Osteoblast (primary cell): ENCODE measurements at places on chromosomes 1 and 21.

- no peak for DNase-seq
Measured at GRCh38 chr1:51203874-51204245, 32.2 kb upstream of the RNF11 start.

DNA sequence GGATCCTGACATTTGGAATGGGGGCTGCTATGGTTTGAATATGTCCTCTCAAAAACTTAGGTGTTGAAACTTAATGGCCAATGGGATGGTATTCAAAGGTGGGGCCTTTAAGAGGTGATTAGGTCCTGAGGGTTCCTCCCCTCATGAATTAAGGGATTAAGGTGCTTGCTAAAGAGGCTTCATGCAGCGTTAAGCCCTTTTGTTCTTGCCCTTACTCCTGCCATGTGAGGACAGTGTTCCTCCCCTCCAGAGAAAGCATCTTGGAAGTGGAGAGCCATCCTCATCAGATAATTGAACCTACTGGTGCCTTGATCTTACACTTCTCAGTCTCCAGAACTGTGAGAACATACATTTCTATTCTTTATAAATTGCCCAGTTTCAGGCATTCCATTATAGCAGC is 146.6 kb downstream of the KCNJ6 start:
- no peak for DNase-seq

- DNase-seq, result no peak
Measured at GRCh38 chr1:53293123-53293522, 34.7 kb downstream of the LRP8 start.

GRCh38 chr1:46137916-46138315 is 5.5 kb upstream of the PIK3R3 start:
- DNase-seq, result peak; percentile 47

DNA sequence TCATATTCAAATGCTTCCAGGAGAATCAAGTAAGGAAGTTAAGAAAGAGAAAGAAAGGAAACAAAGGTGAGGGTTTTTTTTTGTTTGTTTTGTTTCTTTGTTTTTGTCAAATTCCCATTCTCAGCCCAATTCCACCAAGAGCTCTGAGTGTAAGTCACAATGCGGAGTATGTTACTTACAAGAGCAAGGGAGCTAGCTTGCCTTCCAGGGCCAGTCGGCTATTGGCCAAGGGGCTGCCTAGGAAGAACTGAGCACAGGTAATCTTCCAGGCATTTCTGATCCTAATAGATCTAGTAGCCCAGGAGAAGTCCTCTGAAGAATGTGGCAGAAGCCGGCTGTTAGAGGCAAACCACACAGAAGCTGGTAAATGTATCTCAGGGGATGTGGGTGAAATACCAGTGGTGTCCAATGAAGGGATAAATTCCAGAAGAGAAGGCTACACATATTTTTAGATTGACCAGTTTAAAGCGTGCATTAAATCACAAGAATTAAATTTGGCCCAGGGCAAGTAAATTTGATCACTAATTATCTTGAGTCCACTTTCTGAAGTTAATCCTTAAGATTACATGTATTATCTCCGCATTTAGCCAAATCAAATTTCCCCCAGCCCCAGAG is 239.6 kb upstream of the ADAMTS5 start:
- no peak for DNase-seq

GRCh38 chr1:9787702-9788101 is 36.1 kb downstream of the CLSTN1 start:
- no peak for DNase-seq

GRCh38 chr21:31830701-31831100 is 42.1 kb upstream of the HUNK start:
- no peak for DNase-seq

- DNase-seq, result no peak
Measured at GRCh38 chr1:78301141-78301540, 189.6 kb upstream of the PTGFR start.

GRCh38 chr1:173112129-173112528 is 61.4 kb upstream of the TNFSF18 start:
- DNase-seq, result no peak

DNA sequence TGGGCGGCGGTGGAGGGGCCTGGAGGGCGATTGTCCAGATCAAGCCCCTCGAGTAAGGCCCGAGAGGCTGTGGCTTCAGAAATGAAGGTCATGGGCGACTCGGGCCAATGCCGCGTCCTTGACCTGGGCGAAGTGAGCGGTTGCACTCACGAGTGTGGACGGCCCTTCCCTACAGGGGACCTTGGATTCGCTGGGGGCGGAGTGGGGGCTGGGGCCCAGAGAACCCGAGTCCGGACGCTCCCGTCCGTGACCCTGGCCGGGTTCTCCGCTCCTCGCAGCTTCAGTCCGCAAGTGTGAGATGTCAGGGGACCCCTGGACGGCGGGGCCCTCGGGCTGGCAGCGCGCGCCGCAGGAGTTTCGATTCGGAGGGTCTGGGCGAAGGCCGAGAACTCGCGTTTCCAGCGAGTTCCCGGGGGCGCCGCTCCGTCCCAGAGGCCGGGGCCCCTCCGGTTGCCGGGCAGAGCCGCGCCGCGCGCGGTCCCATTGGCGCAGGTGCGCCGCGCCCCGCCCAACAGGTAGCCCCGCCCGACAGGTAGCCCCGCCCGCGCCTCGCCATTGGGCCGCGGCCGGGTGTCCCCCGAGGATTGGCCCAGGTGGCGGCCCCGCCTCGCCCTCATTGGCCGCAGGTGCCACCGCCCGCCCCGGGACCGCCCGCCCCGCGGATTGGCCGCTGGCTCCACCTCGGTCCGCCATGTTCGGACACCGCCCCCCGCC is at the start of gene PRKCZ:
Gene PRKCZ (plus strand): TSS at position 694 of the 714 bp plus-strand sequence. CDS start 220 bp downstream, outside the sequence.
- DNase-seq, result no peak

GRCh38 chr1:99397029-99397428 is 132.7 kb downstream of the PLPPR4 start:
- DNase-seq, result no peak

DNA sequence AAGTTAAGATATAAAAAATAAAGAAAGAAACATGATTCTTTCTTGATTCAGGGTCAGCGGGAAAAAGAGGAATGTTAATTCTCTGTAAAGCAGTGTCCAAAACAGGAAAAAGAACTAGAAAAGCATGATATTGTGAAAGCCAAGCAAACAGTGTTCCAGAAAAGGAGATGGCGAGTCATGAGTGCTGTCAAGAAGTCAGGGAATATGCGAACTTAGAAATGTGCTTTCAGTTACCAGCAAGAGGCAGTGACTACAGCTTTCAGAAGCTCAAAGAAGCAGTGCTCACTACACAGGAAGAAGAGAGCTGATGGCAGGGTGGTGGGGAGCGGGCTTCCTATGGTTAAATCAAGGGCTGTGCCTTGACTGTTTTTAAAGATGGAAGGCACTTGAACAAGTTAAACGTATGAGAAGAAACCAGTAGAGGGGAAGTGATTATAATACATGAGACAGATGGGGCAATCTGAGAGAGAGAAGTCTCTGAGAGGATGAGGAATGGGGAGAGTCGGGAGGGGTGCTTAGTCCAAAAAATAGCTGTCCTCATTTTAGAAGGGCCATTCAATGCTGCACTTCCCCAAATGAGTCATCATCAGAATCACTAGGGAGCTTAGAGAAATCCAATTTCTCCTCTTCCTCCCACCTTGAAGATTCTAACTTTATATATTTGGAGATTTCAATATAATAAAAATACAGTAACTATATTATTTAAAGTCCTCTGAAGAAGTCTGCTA is 90.4 kb downstream of the KCNK1 start:
- DNase-seq, result no peak

- DNase-seq, result no peak
Measured at GRCh38 chr21:33268393-33268736, 2.2 kb downstream of the IL10RB start.

DNA sequence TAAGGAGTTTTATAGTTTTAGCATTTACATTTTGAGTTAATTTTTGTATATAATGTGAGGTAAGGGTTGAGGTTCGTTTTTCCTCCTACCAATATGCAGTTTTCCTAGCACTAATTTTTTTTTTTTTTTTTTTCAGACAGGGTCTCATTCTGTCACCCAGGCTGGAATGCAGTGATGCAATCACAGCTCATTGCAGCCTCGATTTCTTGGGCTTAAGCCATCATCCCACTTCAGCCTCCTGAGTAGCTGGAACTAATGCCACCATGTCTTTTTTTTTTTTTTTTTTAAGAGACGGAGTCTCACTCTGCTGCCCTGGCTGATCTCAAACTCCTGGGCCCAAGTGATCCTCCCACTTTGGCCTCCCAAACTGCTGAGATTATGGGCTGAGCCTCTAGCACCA is 2.5 kb upstream of the UBASH3A start:
- no peak for DNase-seq

- DNase-seq, result no peak
Measured at GRCh38 chr1:213996320-213997037, 8.7 kb downstream of the PROX1 start.

DNA sequence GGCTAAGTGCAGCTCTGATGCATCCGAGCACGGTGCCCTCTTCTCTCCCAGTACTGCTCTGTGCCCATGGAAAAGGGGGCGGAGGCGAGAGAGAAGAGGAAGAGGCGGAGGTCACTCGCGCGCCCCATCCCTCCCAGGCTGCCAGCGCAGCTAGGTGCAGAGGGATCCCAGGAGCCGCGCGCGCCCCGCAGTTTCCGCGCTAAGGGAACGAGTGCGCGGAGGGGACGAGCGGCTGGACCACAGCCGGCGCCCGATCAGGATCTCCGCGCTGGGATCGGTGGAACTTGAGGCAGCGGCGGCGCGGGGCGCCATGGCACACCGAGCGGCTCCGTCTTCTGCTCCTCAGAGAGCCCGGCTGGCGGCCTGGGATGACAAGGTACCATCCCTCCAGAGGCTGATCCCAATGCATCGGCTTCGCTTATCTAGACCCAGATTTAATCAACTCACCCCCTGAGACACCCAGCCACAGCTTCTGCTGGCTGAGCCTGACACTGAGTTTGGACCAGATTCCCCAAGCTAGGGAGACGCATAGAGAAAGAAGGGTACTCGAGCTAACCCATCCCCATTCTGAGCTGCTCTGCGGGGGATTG is at the start of gene PTGFR:
Gene PTGFR (plus strand): TSS at position 114 of the 590 bp plus-strand sequence. CDS start 1,770 bp downstream, outside the sequence.
- peak; percentile 86 for DNase-seq

DNA sequence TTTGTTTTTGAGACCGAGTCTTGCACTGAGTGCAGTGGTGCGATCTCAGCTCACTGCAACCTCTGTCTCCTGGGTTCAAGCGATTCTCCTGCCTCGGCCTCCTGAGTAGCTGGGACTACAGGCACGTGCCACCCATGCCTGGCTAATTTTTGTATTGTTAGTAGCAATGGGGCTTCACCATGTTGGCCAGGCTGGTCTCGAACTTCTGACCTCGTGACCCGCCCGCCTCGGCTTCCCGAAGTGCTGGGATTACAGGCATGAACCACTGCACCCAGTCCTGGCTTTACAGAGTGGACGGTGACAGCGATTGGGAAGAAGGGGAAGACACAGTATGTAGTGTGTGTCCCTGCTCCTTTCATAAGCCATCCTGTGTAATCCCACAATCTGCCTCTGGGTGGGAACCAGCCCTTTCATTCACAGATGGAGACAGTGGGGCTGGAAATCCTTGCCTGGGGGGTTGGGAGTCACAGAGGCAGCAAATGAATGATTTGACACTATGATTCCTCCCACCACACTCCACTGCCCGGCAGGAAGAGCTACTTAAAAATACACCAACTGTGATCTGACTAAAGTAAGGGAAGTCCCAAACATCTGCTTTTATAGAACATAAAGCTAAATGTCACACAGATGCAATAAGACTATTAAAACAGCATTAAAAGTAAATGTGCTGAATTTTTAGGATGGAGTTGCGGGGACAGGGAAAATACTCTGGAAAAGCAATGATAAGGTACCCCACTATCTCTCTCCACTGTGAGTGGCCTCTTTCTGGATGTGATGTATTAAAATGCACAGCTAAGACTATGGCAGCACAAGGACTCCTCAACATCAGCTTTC is 4.5 kb downstream of the PARP1 start:
- DNase-seq, result peak; percentile 82

GRCh38 chr1:9890224-9890731 is 19.8 kb downstream of the CTNNBIP1 start:
- DNase-seq, result peak; percentile 94

GRCh38 chr1:61581251-61581650 is 143.7 kb downstream of the TM2D1 start:
- no peak for DNase-seq

GRCh38 chr1:205214756-205215155 is 3.3 kb upstream of the DSTYK start:
- no peak for DNase-seq

GRCh38 chr21:34938089-34938764 is 110.9 kb downstream of the RUNX1 start:
- no peak for DNase-seq

- DNase-seq, result no peak
Measured at GRCh38 chr1:39922251-39922688, 20.6 kb upstream of the MYCL start.

DNA sequence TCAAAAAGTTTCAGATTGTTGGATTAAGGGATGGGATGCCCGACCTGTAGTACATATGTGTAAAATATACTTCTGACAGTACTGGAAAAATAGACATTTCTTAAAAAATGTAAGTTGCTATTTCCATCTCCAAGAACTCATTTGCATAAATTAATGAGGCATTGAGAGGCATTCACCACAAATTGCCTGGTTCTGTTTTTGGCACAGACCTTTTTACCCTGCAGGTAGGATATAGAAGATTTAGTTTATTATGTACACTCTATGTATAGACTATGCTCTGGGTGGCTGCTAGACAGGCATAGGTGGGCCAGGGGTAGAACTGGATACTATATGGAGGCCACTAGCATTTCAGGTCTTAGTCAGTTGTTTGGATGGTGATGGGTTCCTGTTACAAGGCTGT is 8.0 kb downstream of the CCDC17 start:
- DNase-seq, result no peak

GRCh38 chr1:193890935-193891334 is 704.5 kb upstream of the B3GALT2 start:
- no peak for DNase-seq

GRCh38 chr21:16847211-16847610 is 665.6 kb upstream of the CXADR start:
- no peak for DNase-seq

- no peak for DNase-seq
Measured at GRCh38 chr1:64875606-64876005, 90.7 kb downstream of the JAK1 start.

GRCh38 chr1:92536980-92537884 is 50.5 kb upstream of the GFI1 start:
- DNase-seq, result peak; percentile 35

DNA sequence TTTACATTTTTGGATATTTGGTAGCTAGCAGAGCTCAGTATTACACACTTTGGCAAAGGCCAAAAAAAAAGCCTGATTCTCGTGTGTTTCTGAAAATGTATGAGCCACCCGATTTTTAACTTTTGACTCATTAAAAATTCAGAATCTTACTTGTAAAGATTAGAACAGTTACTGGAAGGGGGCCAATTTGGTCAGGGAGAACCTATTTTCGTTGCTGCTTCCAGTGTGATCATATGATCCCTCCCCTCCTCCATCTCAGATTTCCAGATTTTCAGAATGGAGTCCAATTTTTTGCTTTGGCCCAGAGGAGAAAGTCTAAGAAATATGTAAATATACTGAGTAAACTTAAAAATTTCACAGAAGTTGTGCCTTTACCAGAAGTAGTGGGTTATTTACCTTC is 3.2 kb upstream of the OR2AK2 start:
- no peak for DNase-seq
